SK-N-SH (cell line): ENCODE measurements at places on chromosomes 7 and 10. TPM values are rescaled to one million over a fixed set of nuclear protein-coding genes. Genes with fewer than 3 reads are reported as not detected.

The GPAM gene
- polyA plus RNA-seq, result 2.1 and 3.9 TPM in 2 replicates

The LRIT2 gene
- not detected in 2 replicates for polyA plus RNA-seq

The NPY4R2 gene
- polyA plus RNA-seq, result not detected in 2 replicates

The CALHM1 gene
- not detected in 2 replicates for polyA plus RNA-seq

The TFPI2 gene
- 16.9 and 17.7 TPM in 2 replicates for polyA plus RNA-seq

The VAX1 gene
- polyA plus RNA-seq, result not detected in 2 replicates

The ZNF853 gene
- polyA plus RNA-seq, result 15.9 and 17.6 TPM in 2 replicates

The NPY4R gene
- polyA plus RNA-seq, result 0.03 and 0.06 TPM in 2 replicates

The SYT15 gene
- polyA plus RNA-seq, result 0.07 and 0.11 TPM in 2 replicates

The KNDC1 gene
- 1.4 TPM in 2 replicates for polyA plus RNA-seq

The PIP gene
- polyA plus RNA-seq, result not detected in 2 replicates

The PVRIG gene
- polyA plus RNA-seq, result not detected in 2 replicates

The GHRHR gene
- polyA plus RNA-seq, result not detected in 2 replicates

The SUGCT gene
- 41.4 and 53.7 TPM in 2 replicates for polyA plus RNA-seq

The CSGALNACT2 gene
- polyA plus RNA-seq, result 11.5 and 16.0 TPM in 2 replicates
